Stimulated activated CD4-positive, alpha-beta T cell treated with anti-CD3 and anti-CD28 coated beads, TNF-alpha, amount 100 ng/mL, for 48 hours (primary cell): ENCODE measurements at places on chromosomes 16 and 17.

- no peak for DNase-seq
Measured at GRCh38 chr17:72432143-72432621, 311.4 kb downstream of the SOX9 start.

DNA sequence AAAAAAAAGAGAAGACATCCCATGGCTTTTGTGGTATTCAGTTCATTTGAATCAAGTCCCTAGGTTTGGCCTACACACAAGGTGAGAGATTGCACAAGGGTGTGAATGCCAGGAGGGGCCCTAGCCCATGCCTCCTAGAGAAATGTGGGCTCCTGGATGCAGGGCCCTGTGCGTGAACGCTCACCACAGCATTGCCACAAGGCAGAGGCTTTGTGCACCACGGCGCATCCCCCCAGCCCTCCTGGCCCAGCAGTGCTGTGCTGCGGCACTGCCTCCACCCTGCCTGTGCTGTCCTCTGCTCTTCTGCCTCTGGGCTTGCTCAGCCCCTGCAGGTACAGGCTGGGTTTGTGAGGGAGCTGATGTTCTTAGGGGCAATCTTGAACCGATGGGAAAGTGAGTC lies 80.9 kb upstream of the MED9 start:
- DNase-seq, result no peak

DNA sequence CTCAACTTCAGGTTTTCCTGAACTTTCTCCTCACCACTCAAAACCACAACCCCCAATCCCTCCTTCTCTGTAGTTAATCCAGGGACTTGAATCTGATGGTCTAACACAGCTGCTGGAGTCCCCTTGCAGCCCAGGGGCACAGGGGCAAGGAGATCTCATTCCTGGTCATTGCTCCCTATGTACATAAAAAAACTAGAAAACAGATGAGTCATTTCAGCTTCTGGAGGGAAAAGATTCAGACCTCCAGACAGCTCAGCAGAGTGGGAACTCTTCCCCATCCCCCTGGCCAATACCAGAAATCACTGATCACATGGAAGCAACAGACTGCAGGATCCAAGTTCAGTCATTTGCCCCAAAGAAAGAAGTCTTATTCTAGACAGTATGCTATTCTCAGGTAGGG lies 62.1 kb downstream of the DYNLRB2 start:
- DNase-seq, result no peak

DNA sequence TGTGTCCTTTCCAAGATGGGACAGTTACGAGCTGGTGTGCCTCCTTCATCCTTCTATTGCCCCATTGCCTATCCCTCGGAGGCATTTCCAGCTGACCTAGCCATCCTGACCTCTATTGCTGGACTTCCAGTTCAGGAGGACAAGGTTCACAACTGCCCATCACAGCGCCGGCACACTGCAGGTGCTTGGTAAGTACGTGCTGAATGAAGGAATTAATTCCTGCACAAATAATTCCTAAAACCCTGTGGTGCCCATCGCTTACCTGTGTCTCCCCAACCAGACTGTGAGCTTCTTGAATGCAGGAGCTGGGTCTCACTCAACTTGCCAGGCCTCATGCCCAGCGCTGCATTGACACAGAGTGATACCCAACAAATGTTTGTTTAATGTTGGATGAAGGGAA lies 13.0 kb downstream of the ALOX15B start:
- DNase-seq, result no peak

DNA sequence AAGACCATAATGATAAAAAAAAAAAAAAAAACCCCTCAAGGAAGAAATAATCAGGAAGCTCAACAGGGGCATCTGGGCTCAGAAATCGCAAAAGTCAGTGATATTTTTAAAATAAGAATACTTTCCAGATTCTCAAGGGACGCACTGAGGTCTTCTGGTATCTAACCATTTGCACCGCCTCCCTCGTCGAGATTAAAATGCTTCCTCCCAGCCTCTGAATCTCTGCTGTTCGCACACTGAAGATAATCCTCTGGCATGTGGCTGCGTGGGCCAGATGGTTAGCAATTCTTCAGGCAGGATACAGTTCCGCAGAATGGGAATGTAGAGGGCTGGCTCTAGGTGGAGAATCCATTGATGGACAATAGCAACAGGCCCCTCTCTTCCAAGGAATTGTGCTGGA lies 211.7 kb upstream of the CDH5 start:
- DNase-seq, result no peak

GRCh38 chr17:2024572-2025219 lies 438 bp downstream of the RTN4RL1 start:
- DNase-seq, result no peak

DNA sequence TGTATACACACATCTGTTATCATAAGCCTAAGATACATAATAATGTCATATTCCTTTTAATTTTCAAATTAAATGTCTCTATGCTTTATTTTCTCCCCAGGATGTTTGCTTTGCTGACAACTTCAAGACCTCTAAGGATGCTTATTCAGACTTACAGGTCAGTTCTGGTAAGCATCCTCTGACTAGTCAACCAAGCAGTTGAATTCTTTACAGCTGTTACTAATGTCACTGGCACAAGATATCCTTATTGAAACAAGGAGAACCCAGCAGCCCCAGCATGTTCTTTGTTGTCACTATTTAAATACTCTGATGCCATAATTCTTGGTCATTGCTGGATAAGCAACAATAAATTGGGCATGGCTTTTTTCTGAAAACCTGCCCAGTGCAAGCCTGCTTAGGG lies 232.3 kb upstream of the PMFBP1 start:
- DNase-seq, result no peak

DNA sequence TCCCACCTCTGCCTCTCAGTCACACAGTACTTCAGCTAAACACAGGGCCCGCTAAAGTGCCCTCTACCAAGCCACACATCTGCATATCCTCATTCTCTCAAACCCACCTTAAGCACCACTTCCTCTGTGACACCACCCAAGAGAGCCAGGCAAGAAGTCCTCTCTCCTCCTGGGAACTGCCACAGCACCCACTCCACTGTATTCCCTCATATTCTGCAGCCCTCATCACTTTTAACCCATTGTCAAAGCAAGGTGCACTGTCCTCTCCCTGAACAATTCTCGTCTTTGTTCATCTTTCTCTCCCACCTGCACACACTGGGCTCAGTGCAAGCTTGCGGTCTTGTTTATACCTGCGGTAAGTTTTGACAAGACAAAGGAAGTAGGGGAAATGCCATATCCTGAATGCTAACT lies 13.6 kb downstream of the CHD9 start:
- DNase-seq, result no peak

- DNase-seq, result no peak
Measured at GRCh38 chr16:53541326-53541725, 38.3 kb upstream of the AKTIP start.

DNA sequence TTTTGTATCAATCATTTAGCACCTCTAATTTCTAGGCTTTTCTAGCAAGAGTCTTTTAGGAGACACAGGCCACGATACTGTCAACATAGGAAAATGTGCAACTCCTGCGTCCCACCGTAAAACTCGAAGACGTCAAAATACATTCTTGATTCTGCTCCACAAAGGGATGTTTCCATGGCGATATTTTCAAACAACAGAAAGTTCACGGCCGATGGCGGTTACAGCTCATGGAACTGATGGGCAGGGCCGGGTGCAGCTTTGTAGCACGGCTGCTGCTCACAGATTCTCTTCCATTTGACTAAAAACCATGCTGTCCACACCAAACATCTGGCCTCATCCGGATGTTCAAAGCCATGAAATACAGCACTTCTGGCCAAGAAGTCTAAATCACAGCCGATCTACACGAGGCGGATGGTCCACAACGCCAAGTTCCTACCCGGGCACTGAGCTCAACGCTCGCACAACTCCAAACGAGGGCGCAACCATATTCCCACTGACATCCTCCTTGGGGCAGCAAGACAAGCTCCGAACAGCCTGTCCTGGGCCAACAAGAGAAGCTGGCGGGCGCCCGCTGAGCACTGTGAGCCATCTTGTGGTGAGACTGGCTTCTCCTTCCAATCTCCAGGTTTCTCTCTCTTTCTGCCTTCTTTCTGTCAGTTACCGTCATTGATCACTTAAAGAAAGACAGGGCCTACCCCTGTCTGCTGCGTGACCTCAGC lies 79.8 kb downstream of the ZNF778 start:
- no peak for DNase-seq

- no peak for DNase-seq
Measured at GRCh38 chr17:79809530-79810129, 12.8 kb upstream of the CBX8 start.

- DNase-seq, result no peak
Measured at GRCh38 chr16:53973021-53973420, 269.1 kb downstream of the FTO start.

DNA sequence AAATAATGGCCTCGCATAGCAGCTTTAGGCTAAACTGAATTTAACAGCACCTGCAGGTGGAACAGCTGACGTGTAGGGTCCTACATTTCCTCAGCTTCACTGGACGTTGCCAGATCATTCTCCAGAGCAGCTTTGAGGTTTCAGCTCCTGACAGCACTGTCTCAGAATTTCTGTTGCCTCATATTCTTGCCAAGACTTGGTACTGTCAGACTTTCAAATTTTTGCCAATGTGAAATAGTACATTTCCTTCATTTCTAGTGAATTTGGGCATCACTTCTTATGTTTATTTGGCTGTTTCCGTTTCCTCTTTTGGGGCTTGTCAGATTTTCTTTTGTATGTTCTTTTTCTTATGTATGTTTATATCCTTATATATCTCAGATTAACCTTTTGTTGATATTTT lies 48.7 kb downstream of the MRTFB start:
- no peak for DNase-seq

DNA sequence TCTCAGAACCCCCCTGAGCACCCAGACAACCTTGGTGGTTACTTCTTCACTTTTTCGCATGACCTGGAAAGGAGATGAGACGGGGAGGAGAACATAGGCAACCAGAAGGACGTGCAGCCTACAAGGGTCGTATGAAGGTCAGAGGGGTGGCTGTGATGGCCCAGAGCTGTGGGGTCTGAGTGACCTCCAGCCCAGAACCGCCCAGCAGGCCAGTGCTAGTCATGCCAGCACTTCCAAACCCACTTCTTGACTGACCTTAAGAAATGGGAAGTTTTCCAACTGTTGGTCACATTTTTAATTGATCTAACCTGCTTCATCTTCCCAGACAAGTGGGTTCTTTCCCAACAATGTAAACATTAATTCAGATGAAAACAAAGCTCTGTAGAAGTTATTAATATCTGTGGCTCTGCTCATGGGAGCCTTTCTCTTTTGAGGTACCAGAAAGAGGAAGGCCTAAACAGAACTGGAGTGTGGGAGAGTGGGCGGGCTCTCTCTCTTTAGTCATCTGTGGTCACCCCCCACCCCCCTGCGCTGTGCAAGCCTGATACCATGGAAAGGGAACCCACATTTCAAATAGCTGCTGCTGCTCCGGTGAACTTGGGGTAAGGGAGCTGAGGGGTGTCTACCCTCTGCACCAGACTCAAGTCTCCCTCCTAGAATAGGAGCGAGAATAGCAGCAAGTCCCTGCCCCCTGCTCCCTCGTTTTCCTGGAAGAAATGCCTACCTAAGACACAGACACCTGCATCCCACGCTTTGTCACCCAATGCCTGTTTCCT lies 101.6 kb downstream of the RAB11FIP4 start:
- DNase-seq, result peak; percentile 82

DNA sequence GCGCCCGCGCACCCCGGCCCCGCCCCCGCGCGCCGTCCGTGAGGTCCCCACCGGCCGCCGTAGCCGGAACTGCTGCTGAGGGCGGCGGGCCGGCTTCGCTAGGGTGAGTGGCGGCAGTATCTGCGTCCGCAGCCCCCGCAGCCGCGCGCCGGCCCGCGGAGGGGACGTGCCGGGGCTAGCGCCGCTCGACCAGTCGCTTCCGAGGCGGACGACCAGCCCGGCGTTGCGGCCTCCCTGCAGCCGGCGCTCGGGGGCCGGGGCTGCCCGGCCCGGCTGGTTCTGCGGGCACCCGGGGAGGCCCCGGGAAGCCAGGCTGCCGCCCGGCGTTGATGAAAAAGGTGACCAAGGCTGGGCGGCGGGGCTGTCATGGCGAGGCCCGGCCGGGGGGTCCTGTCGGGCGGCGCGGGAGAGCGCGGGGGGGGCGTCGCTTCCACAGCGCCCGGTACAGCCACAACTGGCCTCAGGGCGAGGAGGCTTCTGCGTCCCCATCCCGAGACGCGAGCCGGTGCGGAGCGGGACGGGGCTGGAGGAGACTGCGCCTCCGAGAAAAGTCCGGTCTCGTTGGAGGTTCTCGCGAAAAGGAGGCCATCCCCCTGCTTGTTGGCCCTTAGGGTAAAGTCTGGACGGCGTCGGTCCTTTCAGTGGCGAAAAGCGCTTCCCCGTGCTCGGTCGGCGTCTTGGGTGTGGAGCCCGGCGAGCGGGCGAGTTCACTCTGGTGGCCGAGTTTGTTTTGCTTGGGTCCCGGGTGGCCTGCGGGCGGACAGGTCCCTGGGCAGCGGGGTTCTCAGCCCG lies at the start of gene CRAMP1:
Gene CRAMP1 (plus strand): TSS at position 41 of the 792 bp plus-strand sequence. CDS start 2,280 bp downstream, outside the sequence.
- no peak for DNase-seq

- peak; percentile 19 for DNase-seq
Measured at GRCh38 chr16:50313596-50314478, 47.5 kb downstream of the ADCY7 start.

DNA sequence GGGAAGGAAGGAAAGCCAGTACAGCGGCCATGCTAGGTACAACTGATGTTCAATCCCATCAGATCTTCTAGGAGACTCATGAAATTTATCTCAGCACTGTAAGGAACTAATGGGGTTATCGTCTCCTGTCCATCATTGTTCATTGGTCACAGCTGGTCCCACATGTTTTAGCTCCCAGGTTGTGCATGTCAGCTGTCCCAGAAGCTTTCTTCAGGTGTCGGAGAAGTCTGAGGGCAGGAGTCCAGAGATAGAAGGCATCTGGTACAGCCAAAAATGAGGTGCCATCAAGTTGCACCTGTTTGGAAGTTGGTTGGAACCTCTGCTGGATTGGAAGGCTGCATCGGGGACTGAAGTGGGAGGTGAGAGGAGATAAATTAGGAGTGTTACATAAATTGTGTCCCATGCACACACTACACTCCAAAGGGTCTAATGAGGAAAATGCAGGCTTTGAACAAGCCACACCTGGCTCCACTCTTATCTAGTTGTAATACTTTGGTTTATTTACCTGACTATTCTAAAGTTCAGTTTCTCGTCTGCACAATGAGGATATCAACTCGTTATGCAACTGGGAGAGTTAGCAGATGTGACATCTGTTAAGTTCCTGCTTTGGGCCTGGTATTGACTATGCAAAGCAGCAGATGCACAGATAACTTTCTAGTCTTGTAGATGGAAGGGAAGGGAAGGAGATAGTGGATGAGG lies 62.9 kb downstream of the MAP2K6 start:
- DNase-seq, result no peak

DNA sequence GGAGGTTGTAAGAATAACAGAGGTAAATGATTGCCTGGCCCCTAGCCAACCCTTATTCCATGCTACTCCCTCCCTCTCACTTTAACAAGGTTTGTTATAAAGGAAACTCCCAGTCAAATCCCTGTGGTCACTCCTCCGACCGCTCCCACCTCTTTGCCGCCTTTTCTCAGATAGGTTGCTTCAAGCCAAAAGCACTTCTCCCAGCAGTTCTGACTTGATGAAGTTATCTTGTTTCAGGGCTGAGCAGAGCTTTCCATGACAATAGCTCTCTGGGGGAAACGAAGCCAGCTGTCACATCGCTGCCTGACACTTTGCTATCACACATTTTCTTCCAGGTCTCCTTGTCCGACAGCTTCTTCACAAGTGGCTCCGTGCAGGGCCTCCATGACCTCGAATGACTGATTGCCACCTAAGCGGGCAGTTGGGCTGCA lies 278.6 kb downstream of the HAPSTR1 start:
- DNase-seq, result no peak

- DNase-seq, result no peak
Measured at GRCh38 chr16:17602678-17603077, 131.9 kb upstream of the XYLT1 start.

- DNase-seq, result no peak
Measured at GRCh38 chr17:72492941-72493340, 372.1 kb downstream of the SOX9 start.

- no peak for DNase-seq
Measured at GRCh38 chr16:51839727-51840462, 688.8 kb upstream of the SALL1 start.
